Activated naive CD4-positive, alpha-beta T cell treated with anti-CD3 and anti-CD28 coated beads, Interleukin-2, amount 50 U/mL, for 16 hours (primary cell): ENCODE measurements at places on chromosomes 16 and 17.

GRCh38 chr16:27737513-27737912, 187.6 kb downstream of the KATNIP start:
- DNase-seq: no peak

GRCh38 chr16:57578521-57579360, 36.3 kb downstream of the ADGRG5 start:
- DNase-seq: no peak

- no peak for DNase-seq
Measured at GRCh38 chr16:51181503-51181811, 30.4 kb upstream of the SALL1 start.

DNA sequence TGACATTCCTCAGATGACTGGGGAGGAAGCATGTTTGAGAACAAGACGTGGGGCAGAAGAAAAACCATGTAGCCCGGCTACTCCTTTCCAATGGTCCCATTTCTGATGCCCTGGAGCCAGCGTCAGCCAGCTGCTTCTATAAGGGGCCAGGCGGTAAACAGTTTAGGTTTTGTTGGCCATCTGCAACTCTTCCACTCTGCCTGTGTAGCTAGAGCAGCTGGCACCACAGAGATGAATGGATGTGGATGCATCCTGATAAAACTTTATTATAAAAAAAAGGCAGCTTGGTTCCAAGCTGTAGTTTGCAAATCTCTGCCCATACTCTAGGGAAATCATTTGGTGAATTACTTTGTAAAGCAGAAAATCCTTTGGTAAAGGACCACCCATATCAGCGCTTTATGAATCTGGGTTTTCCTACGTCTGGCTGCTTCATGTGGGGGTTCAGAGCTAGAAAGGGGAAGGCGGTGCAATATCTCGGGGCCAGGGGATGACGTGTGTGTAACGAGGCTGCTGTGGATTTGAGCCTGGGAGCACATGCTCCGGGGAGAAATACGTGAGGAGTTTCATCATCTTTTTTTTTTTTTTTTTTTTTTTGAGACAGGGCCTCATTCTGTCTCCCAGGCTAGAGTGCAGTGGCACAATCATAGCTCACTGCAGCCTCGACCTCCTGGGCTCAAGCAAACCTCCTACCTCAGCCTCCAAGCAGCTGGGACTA, 3.4 kb upstream of the SRL start:
- DNase-seq: no peak

- no peak for DNase-seq
Measured at GRCh38 chr16:81099958-81100357, 3.8 kb upstream of the GCSH start.

DNA sequence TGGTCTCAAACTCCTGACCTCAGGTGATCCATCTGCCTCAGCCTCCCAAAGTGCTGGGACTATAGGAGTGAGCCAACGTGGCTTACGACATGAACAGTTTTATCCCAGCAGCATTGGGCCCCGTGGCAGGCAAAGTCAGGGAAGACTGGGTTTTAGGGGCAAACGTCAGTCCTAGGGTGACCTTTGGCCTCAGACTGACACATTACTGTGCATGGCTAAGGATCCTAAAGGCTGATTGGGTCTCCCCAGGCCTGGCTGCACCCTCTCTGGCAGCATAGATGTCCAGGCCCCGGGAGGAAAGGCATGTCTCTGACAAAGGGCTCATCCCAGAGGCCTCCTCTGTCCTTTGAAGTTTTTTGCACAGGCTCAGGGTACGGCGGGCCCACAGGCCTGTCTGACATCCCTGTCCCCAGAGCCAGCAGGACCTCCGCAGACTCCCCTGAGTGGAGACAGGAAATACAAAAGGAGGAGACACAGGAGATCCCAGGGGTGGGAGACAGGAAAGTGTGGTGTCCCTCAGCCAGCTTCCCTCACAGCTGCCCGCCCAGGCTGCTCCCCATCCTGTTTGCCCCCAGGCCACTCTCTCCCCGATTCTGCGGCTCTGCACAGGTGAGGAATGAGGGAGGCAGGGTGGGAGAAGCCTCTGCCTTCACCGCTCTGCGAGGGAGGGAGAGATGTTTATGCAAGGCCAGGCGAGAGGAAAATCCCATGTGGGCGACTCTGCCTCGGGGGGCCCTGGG, 54.5 kb upstream of the MTSS2 start:
- DNase-seq: no peak

DNA sequence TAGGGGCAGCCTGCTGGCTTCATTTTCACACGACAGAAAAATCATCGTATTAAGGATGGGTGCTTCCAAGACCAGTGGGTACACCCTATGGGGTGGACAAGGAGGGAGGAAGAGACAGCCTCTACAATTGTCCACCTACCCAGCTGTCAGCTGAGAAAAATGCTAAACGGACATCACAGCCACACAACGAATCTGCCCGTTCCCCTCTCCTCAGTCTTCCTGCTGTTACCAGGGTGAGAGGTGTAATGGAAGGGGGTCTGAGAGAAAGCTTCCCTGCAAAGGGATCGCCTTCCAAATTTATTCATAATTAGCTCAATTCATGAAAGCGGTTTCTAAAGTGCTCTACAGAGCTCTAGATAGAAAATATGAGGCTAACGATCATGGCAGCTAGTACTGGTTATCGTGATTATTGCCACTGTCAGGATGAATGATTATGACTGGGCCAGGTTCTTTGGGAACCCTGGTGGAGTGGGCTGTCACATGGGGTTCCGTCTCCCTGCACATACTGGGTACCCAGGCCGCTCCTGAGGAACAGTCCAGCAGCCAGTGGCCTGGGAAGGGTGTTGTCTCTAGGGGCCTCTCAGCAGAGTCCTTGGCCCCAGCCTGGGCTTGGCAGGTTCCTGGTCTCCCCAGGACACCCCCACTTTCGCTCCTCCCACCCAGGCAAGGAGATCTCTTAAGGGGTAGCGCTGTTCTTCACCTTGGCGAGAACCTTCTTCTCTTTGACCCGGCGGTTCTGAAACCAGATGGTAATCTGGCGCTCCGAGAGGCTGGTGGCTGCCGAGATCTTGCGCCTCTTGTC, 2.2 kb downstream of the HOXB13 start:
- DNase-seq: no peak

DNA sequence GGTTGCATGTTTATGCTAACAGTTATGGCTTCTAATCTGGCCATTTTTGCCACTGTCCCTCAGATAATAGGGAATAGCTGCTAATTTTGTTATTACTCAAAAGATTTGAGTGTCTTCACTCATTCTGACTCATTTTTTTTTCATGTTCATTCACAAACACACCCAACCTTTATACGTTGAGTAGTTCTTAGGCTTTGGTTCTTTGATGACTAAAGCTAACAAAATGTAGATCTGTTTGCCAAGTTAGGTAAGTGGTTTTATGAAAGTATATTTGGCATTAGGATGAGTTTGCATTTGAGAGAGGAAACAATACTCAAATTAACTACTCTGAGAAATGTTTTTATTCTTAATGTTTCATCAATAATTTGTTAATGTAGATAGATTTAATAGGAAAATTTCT, 3.6 kb downstream of the MAP2K4 start:
- DNase-seq: no peak

- no peak for DNase-seq
Measured at GRCh38 chr17:9072696-9073339, 51.5 kb downstream of the NTN1 start.

GRCh38 chr16:76114681-76115080, 162.5 kb upstream of the CNTNAP4 start:
- no peak for DNase-seq
